ENCODE measurements at places on chromosomes 12 and 14. TPM values are rescaled to one million over a fixed set of nuclear protein-coding genes. Genes with fewer than 3 reads are reported as not detected.
A peak's percentile ranks its signal among the peaks of the same experiment; 100 is the strongest.

The RHOJ gene
- total RNA-seq = 10.0 TPM

The KLRB1 gene
- total RNA-seq = not detected

The P2RX4 gene
- total RNA-seq = 26.0 TPM

The TAS2R8 gene
- total RNA-seq = not detected

The AQP6 gene
- total RNA-seq = 0.71 TPM

The CCDC184 gene
- 1.7 TPM for total RNA-seq

The LBHD2 gene
- not detected for total RNA-seq

The TNFAIP2 gene
- total RNA-seq = 21.2 TPM

The COL2A1 gene
- not detected for total RNA-seq

The RAB21 gene
- total RNA-seq = 13.0 TPM

The SNW1 gene
- total RNA-seq = 54.3 TPM

The BLTP3B gene
- total RNA-seq = 33.3 TPM

The AKAP5 gene
- 1.7 TPM for total RNA-seq

The NPFF gene
- total RNA-seq = not detected

The POMT2 gene
- total RNA-seq = 17.1 TPM

The KRT78 gene
- not detected for total RNA-seq

The GLIPR1L2 gene
- not detected for total RNA-seq

The NKX2-1 gene
- total RNA-seq = not detected

DNA sequence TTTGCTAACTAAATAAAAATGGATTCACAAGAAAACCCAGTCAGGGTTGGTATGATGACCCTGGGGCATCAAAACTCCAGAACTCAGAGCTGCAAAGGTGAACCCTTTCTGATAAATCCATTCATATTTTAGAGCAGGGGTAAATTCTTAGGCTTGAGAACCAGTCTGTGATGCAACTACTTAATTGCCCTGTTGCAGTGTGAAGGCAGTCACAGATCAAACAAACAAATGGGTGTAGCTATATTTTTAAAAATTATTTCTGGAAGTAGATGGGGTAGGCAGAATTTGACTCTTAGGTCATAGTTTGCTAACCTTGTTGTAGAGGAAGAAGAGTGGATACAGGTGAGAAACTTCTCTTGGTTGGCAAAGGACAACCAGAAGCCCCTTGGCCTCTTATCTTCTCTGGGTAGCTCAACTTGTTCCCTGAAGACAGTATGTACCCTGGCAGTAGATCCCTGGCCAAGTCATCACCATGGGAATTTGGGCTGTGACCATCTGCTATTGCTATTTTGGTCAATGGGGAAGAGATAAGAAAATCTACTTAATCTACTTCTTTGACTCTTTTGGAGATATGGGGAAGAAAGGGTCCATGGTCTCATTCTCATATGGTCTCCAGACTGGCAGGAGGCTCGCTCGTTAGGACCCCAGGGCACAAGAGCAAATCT lies 216.1 kb downstream of the PPM1H start:
- no peak for DNase-seq

GRCh38 chr12:9936591-9936990 lies 4.4 kb upstream of the CLEC2A start:
- DNase-seq = no peak

DNA sequence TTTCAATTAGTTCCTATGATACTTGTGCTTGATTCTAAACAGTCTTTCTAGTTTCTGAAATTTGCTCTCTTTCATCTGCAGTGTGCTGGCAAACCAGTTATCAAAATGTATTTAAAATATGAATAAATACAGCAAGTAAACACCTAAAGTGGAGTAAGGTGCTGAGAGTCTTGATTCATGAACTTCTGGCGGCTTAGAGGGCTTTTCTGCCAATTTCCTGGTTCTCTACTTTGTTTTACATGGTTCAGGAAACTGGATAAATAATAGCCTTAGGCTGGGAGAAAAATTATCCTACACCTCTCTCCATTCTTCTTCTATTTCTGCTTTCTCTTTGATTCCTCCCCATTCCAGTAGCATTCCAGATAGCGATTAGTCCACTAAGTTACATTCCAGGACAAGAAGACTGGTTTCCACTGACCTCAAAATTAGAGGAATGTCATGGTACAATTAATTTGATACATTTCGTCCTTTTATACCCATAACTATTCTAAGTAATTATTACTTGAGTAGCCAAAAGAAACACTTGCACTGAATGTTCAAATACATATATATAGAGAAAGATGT lies 14.9 kb downstream of the ATP2B1 start:
- DNase-seq = no peak

- DNase-seq = no peak
Observed at GRCh38 chr14:51310505-51310944, 70.5 kb downstream of the TMX1 start.

DNA sequence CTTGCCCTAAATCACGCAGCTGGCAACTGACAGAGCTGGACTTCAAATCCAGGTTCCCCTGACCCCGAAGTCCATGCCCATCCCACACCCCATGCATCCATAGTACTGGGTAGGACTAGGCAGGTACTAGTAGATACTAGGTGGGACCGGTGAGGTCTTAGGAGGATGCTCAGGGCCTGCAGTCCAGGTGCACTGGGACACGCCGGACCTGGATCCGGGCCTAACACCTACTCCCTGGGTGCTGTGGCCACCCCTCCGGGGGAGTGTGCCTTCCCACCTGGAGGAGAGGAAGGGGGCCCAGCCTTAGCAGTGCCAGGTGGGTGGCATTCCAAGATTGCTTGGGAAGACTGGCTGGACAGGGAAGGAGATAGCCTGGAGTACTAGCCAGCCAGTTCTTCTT lies 64.8 kb downstream of the CACNA1C start:
- peak; percentile 58 for DNase-seq

GRCh38 chr14:94615823-94616570 lies 3.8 kb downstream of the SERPINA3 start:
- DNase-seq = peak; percentile 35

DNA sequence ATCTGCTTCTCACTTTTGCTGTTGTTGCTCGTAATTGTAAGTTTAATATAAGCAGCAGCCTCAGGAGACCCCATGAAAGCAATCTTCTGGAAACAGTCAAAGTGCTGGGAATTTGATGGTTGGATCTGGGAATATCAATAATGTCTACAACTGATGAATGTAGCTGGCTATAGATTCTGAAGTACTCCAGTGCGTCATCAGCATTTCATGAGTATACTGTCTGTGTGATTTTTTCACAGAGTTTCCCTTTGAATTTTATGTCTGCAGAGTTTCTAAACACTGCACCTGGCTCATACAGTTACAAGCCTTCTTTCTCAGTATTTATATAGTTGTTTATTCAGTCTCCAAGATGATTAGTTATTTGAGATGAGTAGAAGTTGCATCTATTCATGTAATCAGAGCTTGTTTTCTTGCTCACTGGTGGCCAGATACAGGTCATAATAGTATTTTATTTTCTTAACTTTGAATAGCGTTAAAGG lies 222.3 kb downstream of the RAD51B start:
- DNase-seq = no peak

DNA sequence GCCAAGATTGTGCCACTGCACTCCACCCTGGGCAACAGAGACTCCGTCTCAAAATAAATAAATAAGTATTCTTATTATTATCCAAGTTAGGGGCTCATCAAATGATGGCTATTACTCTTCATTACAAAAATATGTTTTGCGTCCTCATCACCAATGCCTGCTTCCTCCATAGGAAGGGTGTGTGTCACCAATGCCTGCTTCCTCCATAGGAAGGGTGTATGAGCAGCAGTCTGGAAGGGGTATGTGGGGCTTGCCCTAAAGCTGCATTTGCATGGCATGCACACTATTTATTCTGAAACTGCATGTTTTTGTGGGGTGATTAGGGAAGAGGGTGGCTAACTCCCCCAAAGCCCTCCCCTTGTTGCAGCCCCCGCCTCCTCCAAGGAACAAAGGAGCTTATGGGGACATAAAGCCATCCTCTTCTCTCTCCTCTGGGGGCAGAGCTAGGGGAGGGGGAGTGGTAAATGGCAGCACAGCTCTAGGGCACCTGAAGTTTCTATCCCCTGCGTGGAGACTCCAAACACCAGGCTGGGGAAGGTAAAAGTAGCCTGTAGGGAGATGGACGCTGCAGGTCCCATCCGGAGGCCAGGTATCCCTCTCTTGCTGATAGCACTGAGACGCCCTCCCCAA lies 1.3 kb downstream of the CAMKK2 start:
- DNase-seq = no peak

DNA sequence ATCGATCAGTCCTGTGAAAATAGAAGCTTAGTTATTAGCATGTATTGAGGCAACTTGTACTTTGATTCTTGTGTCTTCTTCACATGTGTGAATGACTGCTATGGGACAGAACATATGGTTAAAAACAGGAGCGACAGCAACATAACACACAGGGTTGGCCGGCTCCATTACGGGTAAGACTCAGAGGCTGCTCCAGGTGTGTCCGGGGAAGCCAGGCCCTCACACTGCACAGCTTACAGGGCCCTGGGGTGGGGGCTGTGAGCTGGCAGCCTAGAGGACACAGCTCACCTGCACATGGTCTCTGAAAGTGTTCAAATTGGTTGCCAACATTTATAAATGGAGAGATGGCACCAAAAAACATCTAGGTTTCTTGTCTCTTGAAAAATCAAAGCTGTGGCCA lies 31.1 kb downstream of the TCHP start:
- DNase-seq = no peak

DNA sequence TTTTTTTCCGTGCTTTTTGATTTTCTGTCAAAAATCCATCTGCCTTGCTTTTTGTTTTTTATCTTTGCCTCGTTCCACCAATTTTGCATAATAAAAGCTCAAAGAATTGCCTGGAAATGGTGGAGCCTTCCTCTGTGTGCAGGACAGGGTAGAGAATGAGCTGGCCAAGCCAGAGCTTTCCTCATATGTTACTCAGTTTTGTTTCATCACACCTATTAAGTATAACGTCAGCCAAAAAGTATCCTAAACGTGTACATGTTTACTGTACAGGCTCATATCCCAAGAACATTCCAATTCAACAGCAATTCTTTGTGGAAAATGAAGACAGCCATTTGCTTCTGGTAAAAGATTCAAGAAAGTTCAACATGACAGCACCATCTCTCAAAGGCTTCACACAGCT lies 191.2 kb upstream of the LMNTD1 start:
- no peak for DNase-seq

- no peak for DNase-seq
Observed at GRCh38 chr12:46571608-46572007, 199.0 kb upstream of the SLC38A2 start.

GRCh38 chr14:69887740-69888657 lies 8.8 kb downstream of the SMOC1 start:
- DNase-seq = no peak

DNA sequence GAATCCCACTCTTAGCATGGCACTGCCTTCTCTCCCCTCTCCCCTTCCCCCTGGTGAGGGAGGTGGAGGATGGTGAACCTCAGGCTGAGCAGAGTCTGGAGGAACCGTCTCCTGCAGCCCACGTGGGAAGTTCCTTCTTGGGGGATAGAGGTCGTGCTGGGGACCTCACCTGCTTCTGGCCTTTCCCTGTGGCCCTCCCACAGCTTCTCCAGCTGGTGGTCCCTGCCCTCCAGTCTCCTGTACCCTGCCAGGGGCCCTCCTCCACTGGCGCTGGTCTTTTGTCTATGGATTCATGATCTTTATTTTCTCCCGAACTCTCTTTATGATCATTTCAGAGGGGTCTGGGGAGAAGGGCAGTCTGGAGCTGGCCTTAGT lies 9.0 kb upstream of the MTA1 start:
- no peak for DNase-seq

- no peak for DNase-seq
Observed at GRCh38 chr14:53757732-53758131, 198.9 kb downstream of the BMP4 start.

- DNase-seq = peak; percentile 80
Observed at GRCh38 chr12:6180268-6181051, 19.7 kb upstream of the CD9 start.

GRCh38 chr12:89960607-89961394 lies 252.2 kb upstream of the ATP2B1 start:
- no peak for DNase-seq

DNA sequence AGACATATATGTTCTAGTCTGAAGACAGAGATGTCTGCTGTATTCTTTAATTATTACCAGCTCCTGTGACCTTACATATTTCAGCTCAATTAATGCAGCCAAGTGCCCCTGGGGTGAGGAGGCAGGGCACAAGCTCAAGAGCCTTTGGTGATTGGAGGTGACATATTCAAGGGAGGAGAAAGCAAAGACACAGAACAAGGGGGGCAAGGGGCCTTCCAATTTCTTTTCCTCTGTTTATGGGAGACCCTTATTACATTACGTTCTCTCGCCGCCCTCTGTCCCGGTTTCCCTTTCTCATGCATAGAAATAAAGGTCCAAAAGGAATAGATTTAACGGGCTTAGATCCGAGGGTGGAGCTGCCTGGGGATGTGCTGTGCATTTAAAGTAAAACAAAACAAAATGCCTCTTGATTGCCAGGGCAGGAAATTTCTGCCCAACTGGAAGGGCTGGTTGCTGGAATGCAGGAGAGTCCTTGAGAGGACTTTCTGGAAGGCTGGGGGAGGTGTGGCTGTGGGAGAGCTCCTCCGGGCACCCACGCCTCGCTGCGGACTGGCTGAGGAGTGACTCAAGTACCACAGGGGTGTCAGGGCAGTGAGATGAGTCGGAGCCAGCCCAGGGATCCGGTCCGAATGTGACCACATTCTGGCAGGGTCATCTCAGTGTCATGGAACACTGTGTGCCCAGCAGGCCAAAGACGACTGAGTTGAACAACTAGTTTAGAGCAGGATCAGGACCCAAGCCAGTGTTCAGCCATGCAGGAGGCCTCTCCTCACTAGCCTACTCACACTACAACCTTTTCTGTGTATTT lies 32.1 kb upstream of the GSG1 start:
- no peak for DNase-seq

DNA sequence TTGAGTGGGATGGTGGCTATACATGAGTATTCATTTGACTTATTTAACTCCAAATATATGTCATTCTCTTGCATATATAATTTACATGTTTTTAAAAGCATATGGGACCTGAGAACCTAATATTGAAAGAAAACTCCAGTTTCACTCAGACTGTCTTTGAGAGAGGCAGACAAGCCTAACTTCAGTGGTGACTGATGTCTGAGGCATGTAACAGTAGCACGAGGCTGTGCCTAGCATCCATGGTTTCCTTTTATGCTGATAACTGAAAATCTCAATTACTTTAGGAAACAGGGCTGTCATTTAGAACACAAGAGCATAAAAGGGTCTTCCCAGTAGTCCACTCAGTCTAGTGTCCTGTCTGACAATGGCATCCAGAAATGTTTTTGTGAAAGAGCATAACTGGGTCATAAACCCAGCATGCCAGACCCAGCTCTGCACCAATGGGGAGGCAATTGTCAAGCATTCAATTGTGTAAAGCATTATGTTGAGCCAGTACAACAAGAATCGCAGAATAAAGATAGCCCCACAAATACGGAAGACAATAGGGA lies 24.3 kb downstream of the MAPK1IP1L start:
- no peak for DNase-seq

GRCh38 chr12:18703321-18703720 lies 34.5 kb downstream of the PLCZ1 start:
- no peak for DNase-seq

GRCh38 chr12:2537868-2538541 lies 256.8 kb upstream of the FKBP4 start:
- no peak for DNase-seq

Data from sigmoid colon (tissue), 7 donors.